ENCODE measurements at places on chromosomes 1 and 21. TPM values are rescaled to one million over a fixed set of nuclear protein-coding genes. Genes with fewer than 3 reads are reported as not detected.

The AHCTF1 gene
- total RNA-seq: 46.8 TPM

The RGS13 gene
- total RNA-seq: not detected

The IVL gene
- total RNA-seq: not detected

The OR2L13 gene
- not detected for total RNA-seq

The MAP7D1 gene
- 169 TPM for total RNA-seq

The RSPH1 gene
- total RNA-seq: 0.11 TPM

The RNF186 gene
- total RNA-seq: not detected

The SPRR5 gene
- total RNA-seq: not detected

The HSD3B2 gene
- total RNA-seq: not detected

The CHI3L2 gene
- 13.8 TPM for total RNA-seq

The APCS gene
- not detected for total RNA-seq

The ASH1L gene
- total RNA-seq: 43.0 TPM

The MGST3 gene
- 33.6 TPM for total RNA-seq

The NBPF19 gene
- 42.1 TPM for total RNA-seq

The BTG3 gene
- total RNA-seq: 29.0 TPM

The IL22RA1 gene
- total RNA-seq: not detected

The MTHFR gene
- 18.2 TPM for total RNA-seq

The GPATCH2 gene
- total RNA-seq: 7.5 TPM

The RRP1 gene
- total RNA-seq: 54.1 TPM

The CFHR3 gene
- not detected for total RNA-seq

The KRTAP10-12 gene
- not detected for total RNA-seq

The LYPLAL1 gene
- 24.3 TPM for total RNA-seq

The DAP3 gene
- total RNA-seq: 172 TPM

The UROD gene
- 149 TPM for total RNA-seq

The UHMK1 gene
- 51.8 TPM for total RNA-seq

The S100A11 gene
- 197 TPM for total RNA-seq

The GJA4 gene
- total RNA-seq: not detected

The PRKCZ gene
- 11.8 TPM for total RNA-seq

The B3GALT5 gene
- 0.02 TPM for total RNA-seq

The CD84 gene
- 37.0 TPM for total RNA-seq

The GBP7 gene
- not detected for total RNA-seq

The NBPF6 gene
- not detected for total RNA-seq

The TMEM59 gene
- total RNA-seq: 132 TPM

The CIART gene
- 4.6 TPM for total RNA-seq

The HIPK1 gene
- total RNA-seq: 43.7 TPM

All from activated naive CD4-positive, alpha-beta T cell treated with anti-CD3 and anti-CD28 coated beads, Interleukin-2, amount 50 U/mL, for 72 hours (primary cell).